HCEC 1CT (cell line): ENCODE measurements at places on chromosomes 3 and 15.
A peak's percentile ranks its signal among the peaks of the same experiment; 100 is the strongest.

DNA sequence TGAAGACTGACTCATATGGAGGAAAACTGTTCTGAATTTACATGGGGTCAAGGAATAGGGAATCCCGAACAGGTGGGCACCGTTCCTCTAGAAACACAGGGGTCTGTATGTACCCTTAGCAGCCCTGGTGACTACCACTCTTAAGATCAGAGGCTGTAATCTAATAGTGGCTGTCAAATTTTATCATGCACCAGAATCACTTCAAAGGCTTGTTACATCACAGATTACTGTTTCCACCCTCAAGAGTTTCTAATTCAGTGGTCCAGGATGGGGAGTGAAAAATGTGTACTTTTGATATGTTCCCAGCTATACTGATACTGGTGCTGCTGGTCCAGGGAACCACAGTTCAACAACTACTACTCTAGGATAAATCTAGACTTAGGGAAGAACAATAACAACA is 27.9 kb downstream of the DYNC1LI1 start:
- no peak for DNase-seq

DNA sequence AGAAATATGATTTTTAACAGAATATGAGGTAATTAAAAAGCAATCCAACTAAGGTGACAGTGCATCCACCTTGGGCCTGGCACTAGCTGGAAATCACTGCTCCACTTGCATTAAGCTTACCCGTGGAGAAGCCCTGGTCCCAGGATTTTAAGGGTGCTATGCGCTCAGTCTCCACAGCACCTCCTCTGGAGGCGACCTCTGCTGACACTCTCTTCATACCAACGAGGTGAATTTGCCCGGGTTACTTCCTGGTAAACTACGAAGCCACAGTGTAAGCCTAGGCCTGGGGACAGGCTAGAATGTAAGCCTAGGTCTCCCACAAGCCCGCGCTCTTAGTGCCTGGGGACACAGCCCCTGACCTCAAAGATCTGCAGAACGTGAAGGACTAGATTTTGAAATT is 793 bp downstream of the APOD start:
- DNase-seq, result no peak

DNA sequence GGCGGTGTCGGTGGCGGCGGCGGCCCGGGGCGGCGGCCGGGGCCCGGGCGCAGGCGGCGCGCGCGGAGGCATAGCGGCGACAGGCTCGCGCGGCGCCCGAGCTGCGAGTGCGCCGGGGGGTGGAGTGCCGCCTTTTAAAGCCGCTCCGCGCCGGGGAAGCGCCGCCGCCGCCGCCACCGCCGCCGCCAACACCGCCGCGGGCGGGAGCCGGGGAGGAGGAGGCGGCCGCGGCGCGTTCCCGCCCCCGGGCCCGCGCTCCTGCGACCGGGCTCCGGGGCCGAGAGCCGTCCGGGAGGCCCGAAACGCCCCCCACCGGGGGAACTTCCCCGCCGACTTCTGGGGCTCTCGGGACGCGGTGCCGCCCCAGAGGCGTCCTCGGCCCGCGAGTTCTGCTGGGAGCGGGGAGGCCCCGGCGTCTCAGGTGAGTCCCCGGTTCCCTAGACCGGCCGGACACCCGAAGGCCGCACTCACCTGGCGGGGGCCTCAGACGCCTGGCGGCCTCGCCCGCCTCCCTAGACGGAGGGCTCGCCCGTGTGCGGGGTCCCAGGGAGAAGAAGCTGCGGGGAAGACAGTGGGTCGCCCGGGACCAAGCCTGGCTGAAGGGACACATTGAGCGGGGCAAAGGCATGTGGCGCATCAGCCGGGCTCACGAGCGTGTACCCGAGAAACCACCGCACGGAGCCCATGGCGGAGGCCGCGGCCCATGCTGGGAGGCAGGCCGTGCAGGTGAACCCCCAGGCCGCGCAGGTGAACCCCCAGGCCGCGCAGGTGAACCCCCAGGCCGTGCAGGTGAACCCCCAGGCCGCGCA is at the start of gene PCSK6:
TSS of gene PCSK6 (minus strand) at position 109 of the 809 bp plus-strand sequence. CDS start at position 72, 37 bp downstream.
- no peak for DNase-seq

- DNase-seq, result no peak
Observed at GRCh38 chr3:43691120-43691995, 620 bp downstream of the ABHD5 start.

DNA sequence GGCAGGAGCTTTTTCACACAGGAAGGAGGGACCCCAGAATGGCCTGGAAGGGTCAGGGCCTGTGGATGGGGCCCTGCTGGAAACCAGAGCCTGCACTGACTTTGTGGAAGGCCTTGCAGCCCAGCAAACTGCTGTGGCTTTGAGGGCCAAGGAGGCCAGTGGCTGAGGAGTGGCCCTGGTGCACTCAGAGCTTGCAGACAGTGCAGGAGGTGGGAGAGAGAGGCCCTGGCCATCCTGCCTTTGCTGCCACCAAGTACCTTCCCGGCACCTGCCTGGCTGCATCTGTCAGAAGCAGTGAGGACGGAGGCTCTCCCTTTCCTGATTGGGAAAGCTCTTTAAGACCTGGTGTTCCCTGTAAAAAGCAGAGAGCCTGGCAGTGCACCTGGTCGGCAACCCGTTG is 6.4 kb downstream of the PSTPIP1 start:
- DNase-seq, result no peak

GRCh38 chr3:4525560-4526223 is 32.5 kb downstream of the ITPR1 start:
- no peak for DNase-seq

GRCh38 chr3:99232696-99233095 is 331.2 kb upstream of the DCBLD2 start:
- DNase-seq, result no peak

GRCh38 chr3:17740721-17741141 is 1.7 kb downstream of the TBC1D5 start:
- peak; percentile 72 for DNase-seq

- no peak for DNase-seq
Observed at GRCh38 chr3:95418251-95418650, 1355.4 kb downstream of the NSUN3 start.

DNA sequence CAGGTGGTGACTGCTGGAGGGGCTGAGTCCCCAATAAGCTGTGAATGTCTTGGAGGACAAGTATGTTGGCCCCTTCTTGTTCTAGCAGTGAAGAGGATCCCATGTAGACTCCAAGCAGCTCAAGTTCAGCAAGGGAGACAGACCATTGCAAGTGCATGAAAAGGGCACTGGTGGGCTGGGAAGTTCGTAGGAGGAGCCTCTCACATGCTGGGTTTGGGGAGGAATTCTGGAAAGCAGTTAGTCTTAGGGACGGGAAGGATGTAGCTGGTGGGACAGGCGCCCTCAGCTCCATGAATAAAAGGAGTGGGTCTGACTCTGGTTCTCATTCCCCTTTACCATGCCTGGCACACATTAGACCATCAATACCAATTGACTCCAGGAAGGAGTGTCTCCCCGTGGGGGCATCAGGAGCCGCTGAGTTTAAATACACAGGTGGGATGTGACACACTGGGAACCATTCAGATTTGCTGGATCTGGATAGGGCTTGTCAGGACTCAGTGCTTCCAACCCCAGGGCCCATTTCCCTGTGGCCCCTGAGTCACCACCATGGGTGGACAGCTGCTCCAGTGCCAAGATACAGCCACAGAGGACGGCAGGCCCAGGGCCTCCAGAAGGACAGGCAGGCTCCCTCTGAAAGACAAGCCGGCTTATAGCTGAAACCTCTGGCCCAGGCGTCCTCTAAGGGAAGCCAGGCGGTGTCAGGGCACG is 552 bp upstream of the XYLB start:
- no peak for DNase-seq

DNA sequence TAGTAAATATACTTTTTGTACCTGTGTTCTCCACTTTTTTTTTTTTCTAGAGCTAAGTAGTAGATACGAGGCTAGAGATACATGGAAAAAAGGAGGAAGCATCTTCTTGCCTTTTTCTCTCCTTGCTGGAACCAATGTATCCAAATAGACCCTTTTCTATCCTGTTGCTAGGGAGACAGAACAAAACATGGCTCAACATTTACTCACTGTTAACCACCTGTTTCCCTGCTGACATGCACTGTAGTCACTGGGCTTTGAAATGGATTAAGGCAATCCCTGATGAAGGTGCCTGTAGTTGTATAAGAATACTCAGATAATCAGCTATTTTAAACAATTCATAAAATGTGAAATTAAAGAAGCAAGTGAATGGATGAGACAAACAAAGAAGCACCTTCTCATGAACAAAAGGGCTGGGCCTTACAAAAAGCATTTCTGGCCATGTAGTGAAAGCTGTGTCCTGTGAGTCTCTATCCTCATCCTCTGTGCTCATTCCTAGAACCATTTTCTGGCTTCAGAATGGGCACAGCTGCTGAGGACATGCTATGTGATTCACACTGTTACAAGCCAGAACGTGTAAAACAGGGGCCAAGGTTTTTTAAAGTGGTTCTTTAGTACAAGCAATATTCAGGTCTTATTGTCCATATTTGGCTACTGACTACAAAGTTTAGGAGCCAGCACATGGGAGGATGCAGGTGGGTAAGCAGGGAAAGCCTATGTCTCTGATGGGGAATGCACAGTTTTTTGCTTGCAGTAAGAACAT is 100.4 kb upstream of the NDN start:
- DNase-seq, result no peak

- peak; percentile 88 for DNase-seq
Observed at GRCh38 chr3:46517016-46517783, 19.4 kb downstream of the RTP3 start.

GRCh38 chr3:109430911-109431563 is 93.7 kb upstream of the DPPA4 start:
- no peak for DNase-seq
